ENCODE measurements at places on chromosomes 7 and 10.
A peak's percentile ranks its signal among the peaks of the same experiment; 100 is the strongest.

DNA sequence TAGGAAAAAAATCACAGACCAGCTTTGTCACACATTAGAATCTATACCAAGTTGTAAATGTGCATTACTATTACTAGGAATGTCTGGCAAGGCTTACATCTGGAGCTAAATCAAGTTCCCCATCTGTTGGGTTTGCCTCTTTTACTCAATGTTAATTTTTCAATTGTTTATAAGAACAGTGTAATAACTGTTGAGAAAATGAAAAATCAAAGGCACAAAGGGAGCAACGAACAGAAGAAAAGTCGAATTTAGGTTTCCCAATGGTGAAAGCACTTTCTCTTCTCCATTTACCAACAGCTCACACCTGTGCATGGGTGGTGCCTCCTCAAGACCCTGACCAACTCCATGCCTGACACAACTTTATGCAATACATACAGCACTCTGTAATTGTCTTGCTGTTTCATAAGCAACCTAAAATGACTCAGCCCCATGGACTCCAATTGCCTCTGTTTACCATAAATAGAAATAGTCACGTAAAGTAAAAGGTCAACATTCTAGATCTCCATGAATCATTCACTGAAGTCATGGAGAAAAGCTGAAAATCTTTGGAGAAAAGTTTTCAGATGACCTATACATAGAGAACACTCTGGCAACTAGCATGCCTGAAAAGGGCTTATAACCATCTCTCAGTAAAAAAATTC lies 95.5 kb upstream of the KCNIP2 start:
- DNase-seq: peak; percentile 93

- no peak for DNase-seq
These were observed 130.4 kb downstream of the KIAA1217 start for GRCh38 chr10:24339387-24339786.

DNA sequence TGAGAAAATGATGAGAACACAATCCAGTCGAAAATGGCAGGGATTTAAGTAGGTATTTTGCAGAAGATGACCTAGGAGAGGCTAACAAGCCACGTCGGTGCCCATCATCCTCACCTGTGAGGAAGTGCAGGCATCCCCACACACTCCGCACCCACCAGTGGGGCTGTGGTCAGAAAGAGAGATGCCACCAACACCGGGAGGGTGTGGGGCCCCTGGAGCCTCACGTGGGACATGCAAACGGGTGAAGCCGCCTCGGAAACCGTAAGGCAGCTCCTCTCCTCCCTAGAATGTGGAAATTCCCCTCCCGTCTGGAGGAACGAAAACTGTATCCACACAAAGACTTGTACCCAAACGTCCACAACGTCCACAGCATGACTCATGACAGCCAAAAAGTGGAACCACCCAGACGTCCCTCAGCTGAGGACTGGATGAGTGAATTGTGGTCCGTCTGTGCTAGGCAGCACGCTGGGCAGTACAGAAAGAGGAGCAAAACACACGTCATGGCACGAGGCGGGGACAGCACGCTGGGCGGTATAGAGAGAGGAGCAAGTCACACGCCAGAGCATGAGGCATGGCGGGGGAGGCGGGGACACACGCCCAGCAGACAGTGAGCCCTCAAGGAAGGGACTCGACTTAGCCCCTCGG lies 246.0 kb downstream of the ELFN1 start:
- DNase-seq: no peak

DNA sequence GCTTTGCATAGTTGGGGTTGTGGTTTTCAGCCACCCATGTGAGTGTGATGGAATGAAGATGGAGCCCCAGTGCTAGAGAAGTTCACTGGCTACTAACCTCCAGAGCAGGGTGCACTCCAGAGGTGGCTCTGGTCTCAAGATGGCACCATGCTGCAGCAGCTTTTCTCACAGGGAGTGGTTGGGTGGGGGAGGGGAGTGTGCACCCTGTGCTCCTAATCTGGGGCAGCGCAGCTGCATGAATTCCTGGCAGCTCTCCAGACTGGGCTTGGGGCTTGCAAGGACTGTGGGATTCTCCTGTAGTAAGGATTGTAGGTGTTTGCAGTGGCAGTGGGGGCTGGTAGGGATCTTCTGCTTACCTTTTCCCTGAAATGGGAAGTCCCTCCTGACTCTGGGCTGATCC lies 23.7 kb downstream of the PHTF2 start:
- DNase-seq: no peak

DNA sequence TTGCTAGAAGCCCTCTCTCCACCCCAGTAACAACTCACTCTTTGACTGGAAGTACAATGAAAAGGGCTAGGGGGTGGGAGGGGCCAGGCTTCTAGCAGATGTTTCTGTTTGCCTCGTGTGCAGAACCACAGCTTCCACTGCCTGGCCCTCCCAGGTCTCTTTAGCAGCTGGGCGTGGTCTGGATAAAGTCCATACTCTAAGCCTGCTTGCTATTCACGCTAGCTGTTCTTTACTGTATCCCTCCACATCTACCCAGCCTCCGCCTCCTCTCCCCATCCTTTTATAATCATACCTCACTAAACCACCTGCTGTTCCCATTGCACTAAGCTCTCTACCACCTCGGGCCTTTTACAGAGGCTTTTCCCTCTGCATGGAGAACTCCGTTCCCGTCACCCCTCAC lies 288.8 kb downstream of the CAMK1D start:
- no peak for DNase-seq

GRCh38 chr10:78225594-78225993 lies 191.9 kb downstream of the RPS24 start:
- no peak for DNase-seq

- no peak for DNase-seq
These were observed 1.2 kb downstream of the CCM2 start for GRCh38 chr7:45001138-45001694.

DNA sequence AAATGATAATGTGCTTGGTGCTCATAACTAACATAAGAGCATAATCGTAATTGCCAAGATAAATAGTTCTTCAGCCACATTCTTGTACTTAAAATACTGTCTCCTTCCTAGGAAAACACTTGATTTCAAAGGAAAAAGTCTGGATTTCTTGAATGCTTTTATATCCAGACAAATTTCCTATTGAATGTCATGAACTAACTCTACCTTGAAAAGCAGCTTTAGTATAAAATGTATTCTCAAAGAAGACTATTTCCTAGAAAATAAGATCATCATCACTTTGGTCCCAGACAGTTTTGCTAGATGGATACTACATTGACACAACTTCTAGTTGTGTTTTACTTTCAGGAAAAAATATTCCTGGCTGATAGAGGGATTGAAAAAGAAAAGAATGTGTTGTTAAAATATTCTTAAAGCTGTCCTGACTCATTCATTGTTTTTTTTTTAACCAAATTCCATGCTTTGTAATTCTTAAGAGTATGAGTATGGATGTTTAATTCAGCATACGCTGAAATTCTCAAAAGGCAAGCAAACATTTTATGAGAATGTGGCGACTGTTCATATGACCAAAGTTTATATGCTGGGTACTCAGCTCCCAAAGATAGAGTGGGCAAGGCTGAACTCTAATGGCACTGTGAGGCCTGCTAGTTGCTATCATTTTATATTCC lies 106.1 kb downstream of the PPP1R3A start:
- no peak for DNase-seq

DNA sequence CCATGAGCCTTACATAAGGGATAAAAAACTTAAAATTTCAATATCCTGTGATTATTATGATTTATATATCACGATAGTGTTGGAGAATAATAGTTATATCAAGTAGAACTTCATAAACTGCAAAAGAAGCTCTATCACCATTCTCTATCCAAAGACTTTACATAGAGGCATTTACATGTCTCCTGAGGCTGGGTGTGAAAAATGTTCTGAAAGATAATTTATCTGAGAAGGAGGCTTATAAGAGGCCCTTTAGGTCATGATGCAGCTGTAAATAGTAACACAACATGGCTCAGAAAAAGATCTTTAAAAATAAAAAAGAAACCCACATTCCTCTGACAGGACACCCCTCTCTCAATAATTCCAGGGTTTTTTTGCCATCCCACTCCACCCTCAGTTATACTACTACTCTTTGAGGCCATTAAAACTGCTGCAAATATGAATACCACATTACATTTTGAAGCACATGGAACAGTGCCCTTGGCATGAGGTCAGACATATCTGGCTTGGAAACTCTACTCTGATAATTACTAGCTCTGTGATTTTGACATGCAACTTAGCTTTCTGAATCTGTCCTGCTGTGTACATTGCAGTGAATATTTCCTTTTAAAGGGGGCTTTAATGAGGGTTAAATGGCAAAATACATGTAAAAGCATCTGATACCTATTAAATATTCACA lies 55.5 kb downstream of the SLC16A12 start:
- peak; percentile 57 for DNase-seq

DNA sequence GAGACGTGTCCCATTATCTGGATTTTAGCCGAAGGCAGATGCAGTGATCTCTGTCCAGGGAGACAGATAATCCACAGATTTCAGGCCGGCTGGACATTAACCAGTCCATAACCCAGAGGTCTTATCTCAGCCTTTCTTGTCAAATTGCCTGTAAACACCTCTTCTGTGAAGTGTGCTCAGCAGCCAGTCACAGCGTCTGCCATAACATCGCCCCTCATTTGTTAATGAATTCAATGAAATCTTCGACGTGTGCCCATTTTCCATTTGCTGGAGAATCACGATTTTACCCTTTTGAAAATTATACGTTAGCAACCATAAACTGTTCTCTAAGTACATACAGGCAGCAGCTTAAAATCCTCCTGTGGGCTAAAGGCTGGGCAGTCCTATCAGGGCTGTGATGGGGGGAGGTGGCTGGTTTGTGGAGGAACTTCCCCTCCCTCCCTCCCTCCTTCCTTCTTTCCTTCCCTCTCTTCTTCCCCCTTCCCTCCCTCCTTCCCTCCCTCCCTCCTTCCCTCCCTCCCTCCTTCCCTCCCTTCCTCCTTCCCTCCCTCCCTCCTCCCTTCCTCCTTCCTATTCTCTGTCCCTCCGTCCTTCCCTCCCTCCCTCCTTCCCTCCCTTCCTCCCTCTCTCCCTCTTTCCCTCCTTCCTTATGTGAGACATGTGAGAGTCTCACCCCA lies 26.6 kb upstream of the FAM20C start:
- DNase-seq: no peak

DNA sequence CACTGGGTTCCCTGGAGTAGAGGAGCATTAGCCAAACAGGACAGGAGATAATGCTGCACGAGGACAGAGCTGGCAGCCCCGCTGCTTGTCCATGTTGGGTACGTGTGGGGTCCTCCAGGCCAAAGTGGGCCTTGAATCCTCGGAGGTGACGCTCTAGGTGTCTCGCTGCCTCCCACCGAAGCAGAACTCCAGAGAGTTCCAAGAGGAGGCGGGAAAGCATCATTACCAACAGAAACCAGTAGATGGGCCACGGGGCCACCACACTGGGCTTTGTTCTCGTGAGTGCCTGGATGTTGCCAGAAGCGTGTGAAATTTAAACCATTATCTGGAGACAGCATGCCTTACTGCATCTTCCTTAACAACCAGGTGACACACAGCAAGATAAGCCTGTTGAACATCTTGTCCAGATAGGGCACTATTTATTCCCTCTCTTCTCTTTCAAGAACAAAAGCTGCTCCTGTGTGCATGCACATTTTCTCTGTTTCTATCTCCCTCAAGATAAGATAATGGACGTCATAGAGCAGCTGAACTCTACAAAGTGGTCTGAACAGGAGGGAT lies 56.8 kb downstream of the TNS3 start:
- DNase-seq: no peak

DNA sequence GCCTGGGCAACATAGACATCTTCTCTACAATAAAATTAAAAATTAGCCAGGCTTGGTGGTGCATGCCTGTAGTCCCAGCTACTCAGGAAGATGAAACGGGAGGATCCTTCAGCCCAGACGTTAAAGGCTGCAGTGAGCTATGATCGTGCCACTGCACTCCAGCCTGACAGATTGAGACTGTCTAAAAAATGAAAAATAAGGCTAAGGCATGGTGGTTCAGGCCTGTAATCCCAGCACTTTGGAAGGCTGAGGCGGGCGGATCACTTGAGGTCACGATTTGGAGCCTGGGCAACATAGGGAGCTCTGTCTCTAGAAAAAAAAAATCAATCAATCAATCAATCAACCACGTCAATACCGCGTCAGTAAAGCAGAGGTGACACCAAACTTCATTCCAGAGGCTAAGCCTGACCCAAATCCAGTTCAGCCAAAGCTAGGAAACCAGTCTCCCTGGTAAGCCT lies 31.1 kb downstream of the MRPS24 start:
- DNase-seq: no peak

GRCh38 chr10:70432101-70432500 lies 9.4 kb downstream of the NODAL start:
- DNase-seq: peak; percentile 64

GRCh38 chr7:77862691-77863090 lies 64.1 kb downstream of the PHTF2 start:
- DNase-seq: no peak

DNA sequence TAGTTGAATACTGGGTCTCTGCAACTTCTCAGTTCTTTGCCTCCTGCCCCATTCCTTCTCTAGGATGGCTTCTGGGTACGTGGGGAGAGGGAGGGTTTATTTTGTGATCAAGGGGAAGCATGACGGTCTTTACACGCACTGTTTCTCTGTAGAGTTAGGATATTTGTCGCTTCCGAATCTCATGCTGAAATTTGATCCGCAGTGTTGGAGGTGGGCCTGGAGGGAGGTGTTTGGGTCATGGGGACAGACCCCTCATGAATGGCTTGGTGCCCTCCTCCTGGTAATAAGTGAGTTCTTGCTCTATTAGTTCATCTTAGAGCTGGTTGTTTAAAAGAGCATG lies 311.2 kb downstream of the GALNT17 start:
- no peak for DNase-seq

GRCh38 chr10:124683814-124684213 lies 60.4 kb downstream of the FAM53B start:
- no peak for DNase-seq

DNA sequence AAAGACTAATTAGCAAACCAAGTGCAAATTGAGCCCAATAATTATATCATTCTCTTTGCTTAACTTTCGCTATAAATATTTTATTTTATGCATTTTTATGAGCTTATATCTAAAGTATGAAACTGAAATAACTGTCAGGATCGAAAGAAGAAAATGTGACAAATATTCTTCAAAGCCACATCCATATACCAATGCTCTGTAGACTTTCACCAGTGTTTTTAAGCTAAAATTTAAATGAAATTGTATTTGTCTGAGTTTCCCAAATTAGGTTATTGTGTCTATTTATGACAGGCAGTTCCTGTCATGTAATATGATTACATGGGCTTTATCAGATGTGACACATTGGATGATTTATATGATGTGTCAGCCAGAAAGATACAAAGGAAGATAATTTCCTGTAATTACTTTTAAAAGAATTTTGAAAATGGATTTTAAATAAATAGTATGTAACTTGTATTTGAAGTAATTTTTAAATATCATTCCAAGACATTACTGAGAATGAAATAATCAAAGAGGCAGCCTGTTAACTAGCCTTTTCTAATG lies 317.9 kb upstream of the KLF6 start:
- no peak for DNase-seq

DNA sequence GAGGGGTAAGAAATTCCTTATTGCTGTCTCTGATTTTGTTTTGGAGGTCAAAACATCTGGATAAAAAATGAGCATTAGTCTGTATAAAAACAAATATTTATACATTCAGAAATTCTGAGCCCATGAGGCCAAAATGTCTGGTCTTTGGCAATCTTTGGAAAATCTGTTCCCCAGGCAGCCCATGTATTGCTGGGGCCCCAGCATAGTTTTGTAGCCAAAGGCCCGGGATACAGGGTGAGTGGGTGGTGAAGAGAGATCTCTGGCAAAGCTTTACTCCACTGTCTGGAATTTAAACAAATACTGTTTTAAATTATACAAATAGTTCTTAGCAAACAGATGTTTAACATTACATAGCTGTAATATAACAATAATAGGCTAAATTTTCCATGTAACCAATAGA lies 134.7 kb upstream of the GALNT17 start:
- no peak for DNase-seq

Data from fibroblast of pulmonary artery (primary cell).